Ovary (tissue), 10 donors: ENCODE measurements at places on chromosomes 5 and 9. TPM values are rescaled to one million over a fixed set of nuclear protein-coding genes. Genes with fewer than 3 reads are reported as not detected.

DNA sequence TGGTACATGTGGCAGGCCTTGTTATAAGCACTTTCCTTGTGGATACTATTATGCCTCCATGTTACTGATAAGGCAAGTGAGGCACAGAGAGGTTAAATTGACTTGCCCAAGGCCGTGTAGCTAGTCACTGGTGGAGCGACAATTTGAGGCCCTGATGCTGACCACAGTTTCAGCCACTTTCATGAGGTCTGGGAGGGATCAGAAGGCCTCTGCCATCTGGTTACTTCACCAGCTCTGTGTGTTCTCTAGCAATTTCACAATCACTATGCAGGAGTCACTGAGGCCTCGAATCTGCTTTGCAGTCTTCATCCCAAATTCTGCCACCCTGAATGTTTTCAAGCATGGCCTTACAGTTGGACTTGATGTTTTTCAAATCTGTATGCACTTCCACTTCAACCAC is 9.1 kb downstream of the LRRC70 start:
- no peak for DNase-seq

The ZFP2 gene
- 3.4 TPM for total RNA-seq

GRCh38 chr9:135165003-135165711 is 77.7 kb downstream of the OLFM1 start:
- DNase-seq, result no peak

GRCh38 chr9:130471411-130472183 is 26.8 kb downstream of the ASS1 start:
- DNase-seq, result no peak

The FRMD3 gene
- 1.4 TPM for total RNA-seq

DNA sequence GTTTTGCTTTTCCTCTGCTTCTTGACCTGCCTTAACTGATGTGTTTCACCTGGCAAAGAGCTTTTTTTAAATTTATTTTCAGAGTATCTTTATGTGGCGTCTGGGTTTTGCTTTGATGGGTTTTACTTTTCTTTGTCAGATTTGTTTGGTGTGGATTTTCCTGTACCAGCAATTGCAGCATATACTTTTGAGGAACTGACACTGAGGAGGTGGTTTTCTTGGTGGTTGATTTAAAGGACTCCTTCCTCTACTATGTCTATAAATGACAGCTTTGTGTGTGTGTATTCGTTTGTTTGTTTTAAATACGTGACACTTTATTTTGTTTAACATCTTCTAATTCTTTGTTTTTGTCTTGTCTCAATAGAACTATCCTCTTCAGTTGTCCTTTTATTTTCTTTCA is 1071.9 kb upstream of the ARRDC3 start:
- DNase-seq, result no peak

DNA sequence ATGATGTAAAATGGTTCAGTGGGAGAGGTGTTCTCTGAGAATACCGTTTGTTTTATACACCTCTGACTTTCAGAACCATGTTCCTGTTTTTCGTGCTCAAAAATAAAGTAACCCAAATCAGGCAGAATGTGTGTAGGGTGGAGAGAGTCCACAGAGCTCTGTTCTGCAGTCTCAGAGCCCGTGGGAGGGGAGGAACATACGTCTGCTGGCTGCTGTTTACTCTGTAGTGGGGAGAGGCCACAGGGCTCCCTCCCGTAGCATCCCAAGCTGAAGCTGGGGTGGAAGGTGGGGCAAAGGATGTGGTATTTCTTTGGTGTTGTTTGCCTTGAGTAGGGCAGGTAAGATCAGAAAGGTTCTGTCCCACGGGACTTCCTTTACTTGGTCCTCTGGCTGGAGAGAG is 348.5 kb downstream of the DNAH5 start:
- DNase-seq, result no peak

GRCh38 chr5:35308421-35308820 is 78.1 kb upstream of the PRLR start:
- no peak for DNase-seq

The ENG gene
- 170 TPM for total RNA-seq
